ENCODE measurements at places on chromosomes 11 and 22.

GRCh38 chr11:129625930-129626329 lies 189.7 kb upstream of the TMEM45B start:
- DNase-seq, result no peak

- no peak for DNase-seq
Measured at GRCh38 chr11:27329867-27330632, 33.0 kb downstream of the CCDC34 start.

- DNase-seq, result no peak
Measured at GRCh38 chr22:20181194-20181883, 30.5 kb upstream of the CCDC188 start.

DNA sequence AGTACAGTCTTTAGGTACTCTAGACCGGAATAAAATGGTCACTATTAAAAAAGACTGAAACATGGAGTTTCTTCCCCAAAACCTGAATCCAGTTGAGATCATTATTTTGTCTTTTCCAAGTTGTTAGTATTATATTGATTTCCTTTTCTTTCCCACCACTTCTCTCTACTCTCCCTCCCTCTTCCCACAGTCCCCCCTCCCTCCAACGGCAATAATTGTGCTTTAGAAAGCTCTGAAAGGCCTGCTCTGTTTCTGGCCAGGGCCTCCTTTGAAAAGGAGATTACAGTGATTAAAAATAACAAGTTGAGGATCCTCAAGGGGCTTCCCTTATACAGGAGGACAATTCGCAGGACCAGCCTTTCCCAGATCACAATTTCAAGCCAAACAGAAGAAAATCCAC lies 3.5 kb downstream of the SPON1 start:
- no peak for DNase-seq

DNA sequence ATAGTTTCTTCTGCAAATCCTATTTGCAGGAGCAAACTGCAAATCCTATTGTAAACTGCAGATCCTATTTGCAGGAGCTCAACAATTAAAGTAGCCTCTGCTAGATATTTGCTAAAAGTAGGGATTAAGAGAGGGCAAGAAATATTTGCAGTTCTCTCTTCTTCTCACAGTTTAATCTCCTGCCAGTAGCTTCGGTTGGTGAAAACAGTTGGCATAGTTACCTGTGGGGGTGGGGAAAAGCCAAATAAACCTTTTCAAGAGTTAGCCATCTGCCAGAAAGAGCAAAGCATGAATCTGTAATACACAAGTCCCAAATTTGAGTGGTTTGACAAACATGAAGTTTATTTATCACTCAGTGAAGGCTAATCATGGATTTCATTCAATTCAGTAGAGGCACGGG lies 942.5 kb downstream of the JRKL start:
- DNase-seq, result no peak

GRCh38 chr22:48957311-48957986 lies 870.2 kb downstream of the BRD1 start:
- DNase-seq, result peak; percentile 25

DNA sequence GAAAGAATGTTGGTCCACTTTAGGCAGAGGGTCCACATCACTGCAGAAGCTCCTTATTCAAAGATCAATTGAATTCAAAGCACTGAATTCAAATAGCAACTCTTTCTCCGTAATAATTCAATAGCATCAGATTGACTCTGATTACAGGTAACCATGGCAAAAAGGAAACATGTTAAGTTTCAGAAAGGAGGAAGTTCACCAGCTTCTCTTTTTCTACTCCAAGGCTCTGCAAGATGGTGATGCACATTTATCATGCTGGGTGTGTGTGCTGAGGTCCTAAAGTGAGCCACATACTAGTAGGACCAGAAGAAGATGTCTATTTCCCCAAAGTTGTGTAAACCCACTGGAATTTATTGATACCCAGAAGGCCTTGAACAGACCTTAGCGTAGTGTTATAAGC lies 18.0 kb upstream of the DRD2 start:
- DNase-seq, result no peak

DNA sequence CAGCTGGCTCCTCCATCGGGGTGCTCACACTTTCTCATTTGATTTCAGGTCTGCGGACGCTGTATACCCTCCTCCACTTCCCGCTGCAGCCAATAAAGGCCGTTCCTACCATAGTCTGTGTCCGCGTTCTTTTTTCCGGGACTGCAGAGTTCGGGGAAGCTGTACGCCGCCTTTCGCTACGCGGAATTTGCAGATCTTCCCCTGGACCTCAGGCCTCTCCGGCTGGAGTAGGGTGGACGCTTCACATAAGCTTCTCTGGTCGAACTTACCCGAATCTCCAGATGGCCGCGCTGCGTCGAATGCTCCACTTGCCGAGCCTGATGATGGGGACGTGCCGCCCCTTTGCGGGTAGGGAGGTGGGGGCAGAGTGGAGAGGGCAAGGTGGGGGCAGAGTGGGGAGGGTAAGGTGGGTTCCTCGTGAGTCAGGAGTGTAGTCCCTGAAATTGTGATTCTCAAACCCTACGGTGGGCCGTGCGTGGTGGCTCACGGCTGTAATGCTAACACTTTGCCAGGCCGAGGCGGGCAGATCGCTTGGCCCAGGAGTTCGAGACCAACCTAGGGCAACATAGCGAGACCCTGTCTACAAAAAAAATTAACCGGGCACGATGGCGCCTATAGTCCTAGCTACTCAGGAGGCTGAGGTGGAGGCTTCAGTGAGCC lies 617 bp downstream of the CSKMT start:
- DNase-seq, result peak; percentile 87

GRCh38 chr11:34029176-34029575 lies 22.4 kb upstream of the CAPRIN1 start:
- no peak for DNase-seq

DNA sequence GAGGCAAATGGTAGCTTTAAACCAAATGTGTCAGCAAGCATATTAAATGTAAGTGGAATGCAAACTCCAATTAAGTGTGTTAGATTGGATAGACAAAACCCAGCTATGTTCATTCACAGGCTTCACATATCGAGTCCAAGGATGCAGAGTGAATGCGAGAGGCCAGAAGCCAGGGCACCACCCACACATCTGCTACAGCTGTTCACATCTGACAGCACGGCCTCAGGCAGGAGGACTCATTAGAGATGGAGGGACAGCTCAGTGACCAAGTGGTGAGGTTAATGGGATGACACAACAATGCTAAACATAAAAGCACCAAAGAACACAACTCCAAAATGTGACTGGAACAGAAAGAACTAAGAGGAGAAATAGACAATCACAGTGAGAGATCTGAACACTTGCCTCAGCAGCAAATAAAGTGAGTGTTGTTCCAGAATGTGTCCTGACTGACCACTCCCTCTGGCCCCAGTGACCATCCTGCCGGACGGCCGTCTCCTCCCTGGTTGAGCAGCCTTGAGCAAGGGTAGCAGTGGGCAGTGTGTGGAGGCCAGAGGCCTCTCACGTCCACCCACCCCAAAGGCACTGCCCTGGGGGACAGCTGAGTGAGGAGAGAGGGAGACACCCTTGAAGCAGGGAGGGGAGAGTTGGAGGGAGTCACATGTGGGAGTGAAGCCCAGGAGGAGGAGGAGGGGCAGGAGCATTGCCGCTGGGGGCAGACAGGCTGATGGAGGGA lies 23.8 kb downstream of the ALG12 start:
- no peak for DNase-seq

GRCh38 chr11:100735949-100736675 lies 49.0 kb downstream of the ARHGAP42 start:
- no peak for DNase-seq

- no peak for DNase-seq
Measured at GRCh38 chr22:46557736-46558480, 20.5 kb upstream of the CELSR1 start.

All from activated CD8-positive, alpha-beta memory T cell treated with anti-CD3 and anti-CD28 coated beads, Interleukin-2, amount 50 U/mL, for 48 hours (primary cell).